ENCODE measurements at places on chromosomes 12 and 14.

- no peak for DNase-seq
Measured at GRCh38 chr12:130131025-130131424, 31.2 kb upstream of the FZD10 start.

GRCh38 chr14:51357250-51357649, 117.2 kb downstream of the TMX1 start:
- DNase-seq: no peak

GRCh38 chr12:50397117-50397650, 775 bp upstream of the FAM186A start:
- DNase-seq: peak; percentile 61

GRCh38 chr14:41905394-41905964, 298.8 kb downstream of the LRFN5 start:
- no peak for DNase-seq

GRCh38 chr14:58832095-58832521, 194.3 kb downstream of the DACT1 start:
- DNase-seq: no peak

DNA sequence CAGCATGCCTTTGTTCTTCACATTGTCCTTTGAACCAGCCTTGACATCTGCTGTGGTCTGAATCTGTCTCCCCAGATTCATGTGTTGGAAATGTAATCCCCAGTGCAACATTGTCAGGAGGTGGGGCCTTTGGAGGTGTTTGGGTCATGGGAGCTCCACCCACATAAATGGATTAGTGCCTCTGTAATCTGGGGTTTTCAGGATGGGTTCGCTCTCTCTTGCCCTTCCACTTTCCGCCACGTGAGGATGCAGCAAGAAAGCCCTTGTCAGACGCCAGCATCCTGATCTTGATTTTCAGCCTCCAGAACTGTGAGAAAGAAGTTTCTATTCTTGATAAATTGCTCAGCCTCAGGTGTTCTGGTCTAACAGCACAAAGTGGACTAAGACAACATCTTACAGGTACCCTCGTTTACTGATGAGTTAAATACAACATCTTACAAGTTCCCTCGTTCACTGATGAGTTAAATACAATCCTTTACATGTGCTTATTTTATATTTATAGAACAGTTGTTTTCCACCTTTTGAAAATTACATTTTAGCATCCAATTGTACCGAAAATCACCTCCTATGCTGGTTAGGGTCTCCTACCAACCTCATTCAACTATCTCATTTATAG, 54.4 kb upstream of the RIMBP2 start:
- DNase-seq: no peak

GRCh38 chr12:106794369-106794768, 19.9 kb downstream of the RIC8B start:
- no peak for DNase-seq

- peak; percentile 62 for DNase-seq
Measured at GRCh38 chr12:10153271-10154144, 18.4 kb downstream of the OLR1 start.

- DNase-seq: no peak
Measured at GRCh38 chr12:125180144-125180543, 114.9 kb downstream of the AACS start.

DNA sequence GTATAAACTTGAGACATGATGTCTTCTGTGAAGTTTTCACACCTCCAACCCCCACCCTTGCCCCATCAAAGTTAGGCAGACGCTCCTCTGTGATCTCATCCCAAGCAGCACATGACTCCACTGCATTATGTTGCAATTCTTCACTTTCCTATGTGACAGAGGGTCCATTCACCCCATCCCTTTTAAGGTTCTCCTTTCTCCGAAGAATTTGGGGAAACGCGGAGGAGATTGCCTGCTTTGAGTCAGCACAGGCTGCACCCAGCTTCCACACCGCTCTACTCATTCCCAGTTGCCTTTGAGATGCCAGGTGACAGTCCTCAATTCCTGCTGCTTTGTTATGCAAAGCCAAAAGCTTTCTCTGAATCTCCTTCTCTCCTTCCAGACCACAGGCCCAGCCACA, 61.8 kb downstream of the PHLDA1 start:
- no peak for DNase-seq

DNA sequence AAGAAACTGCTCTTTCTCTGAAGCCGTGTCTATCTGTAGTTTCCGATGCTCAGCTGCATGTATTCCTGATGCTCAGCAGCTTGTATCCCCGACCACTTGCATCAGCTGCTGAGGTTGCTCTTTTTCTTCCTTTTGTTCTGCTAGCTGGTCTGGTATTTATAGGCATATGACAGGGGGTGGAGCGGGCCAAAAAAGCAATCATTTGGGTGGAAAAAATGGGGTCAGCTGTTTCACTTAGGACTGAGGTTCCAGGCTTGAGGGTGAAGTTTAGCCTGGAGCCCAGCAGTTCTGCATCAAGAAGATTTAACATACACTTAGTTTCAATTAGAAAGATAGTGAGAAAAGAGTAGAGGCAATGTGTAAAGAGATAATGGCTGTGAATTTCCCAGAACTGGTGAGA, 23.6 kb upstream of the AMN1 start:
- no peak for DNase-seq

DNA sequence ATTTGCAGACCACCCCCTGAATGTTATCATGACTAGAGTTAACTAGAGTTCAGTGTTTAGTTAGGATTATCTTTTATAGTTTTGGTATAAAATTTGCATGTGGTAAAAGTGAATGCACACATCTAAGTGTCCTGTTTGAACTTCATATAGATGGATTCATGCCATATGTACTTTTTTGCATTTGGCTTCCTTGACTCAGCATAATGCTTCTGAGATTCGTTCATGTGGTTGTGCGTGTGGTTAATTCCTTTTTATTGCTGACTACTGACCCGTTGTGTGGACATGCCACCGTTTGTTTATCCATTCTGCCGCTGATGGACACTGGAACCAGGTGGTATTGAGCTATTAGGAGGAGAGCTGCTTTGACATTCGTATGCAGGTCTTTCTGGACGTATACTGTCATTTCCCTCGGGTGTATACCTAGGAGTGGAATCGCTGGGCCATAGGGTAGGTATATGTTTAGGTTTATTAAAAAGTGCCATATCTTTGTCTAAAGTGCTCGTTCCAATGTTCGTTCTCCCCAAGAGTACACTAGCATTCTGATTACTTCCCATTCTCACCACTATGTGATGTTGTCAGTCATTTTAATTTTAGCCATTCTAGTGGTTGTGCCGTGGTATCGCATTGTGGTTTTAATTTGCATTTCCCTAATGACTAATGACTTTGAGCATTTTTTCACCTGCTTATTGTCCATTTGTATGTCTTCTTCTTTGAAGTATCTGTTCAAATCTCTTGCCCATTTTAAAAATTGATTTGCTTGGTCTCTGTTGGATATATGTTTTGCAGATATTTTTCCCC, 37.7 kb downstream of the RIN3 start:
- no peak for DNase-seq

DNA sequence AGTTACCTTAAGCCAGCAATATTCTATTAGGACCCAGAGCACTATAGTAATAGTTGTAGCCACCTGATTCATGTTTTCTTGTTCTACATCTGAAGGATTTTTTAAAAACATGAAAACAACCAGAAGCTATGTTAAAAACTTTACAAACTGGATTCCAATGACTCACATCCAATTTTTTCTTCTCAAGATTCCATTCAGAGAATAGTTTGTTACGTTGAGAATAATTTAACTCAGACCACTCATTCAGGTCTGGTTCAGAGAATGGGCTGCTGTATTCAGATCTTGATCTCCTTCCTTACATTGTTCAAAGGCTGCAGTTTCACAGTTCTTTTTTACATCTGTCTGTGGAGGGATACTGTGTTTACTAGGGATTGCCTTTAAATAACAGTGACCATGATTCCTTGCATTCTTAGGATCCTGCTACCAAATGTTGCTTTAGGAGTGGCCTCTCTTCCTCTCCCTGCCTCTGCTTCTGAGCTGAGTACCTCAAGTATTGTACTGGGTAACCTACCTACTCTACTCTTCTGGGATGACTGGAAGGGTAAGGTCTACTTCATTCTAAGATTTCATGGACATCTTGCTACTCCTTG, 448.0 kb upstream of the FBXO33 start:
- no peak for DNase-seq

- no peak for DNase-seq
Measured at GRCh38 chr14:81818271-81818670, 284.6 kb upstream of the SEL1L start.

DNA sequence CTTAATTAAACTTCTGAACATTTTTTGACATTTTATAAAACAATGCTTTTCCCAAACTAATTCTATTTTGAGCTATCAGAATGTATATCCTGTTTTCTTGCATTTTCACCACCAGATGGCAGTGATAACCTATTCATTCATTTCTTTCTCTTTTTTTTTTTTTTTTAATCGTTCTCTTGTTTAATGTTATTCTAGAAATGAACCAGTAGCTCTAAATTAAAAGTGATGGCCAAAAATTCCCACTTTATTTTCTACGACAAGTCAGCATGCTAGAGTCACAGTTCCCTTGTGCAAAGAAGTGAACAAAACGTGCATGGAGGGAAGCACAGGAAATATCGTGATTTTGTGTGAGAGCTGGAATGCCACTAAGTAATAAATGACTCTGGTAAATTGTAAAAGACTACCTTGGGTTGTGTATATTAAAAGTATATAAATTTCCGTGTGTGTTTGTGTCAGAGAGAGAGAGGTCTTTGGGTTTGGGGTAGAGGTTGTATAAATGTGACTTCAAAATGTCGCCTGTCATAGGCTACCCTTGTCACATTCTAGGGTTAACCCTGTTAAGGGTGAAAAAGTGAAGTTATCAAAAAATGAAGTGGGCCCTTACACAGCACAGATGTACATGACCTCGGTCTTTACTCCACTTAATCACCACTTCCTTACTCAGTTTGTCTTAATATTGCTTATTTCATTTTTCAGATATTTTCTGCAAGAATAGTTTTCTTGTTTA, 40.4 kb upstream of the LDHB start:
- DNase-seq: peak; percentile 62
